ENCODE measurements at places on chromosomes 12 and 14.

DNA sequence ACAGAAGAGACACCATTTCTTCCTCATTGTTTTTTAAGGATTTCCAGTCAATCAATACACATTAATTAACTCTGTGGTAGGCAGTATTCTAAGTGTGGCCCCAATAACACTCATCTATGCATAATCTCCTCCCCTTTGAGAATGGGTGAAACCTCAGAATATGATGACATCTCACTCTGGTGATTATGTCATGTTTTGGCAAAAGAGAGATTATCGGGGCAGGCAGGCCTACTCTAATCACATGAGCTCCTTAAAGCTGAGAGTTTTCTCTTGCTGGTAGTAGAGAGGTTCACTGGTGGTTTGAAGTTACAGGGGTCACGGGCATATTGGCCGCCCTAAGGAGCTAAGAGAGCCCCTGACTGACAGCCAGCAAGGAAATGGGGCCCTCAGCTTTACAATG lies 7.1 kb upstream of the LGMN start:
- no peak for DNase-seq

- no peak for DNase-seq
Measured at GRCh38 chr14:38339696-38340095, 83.8 kb upstream of the CLEC14A start.

DNA sequence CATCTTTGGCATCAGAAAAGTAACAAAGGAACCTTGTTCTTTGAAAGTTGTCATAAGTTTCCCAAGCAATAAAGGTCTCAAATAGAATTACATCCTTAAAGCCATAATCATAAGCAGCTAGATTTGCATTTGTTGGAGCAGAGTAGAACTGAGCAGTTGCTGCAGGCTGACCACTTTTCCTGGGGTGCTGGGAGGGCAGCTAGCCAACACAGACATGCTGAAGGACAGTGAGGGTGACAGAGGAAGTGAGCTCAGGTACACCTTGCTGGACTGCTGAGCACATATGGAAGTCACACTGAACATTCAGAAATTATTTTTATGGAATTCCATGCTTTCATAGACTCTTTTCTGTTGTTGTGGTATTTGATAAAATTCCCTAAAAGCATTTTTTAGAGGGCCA lies 66.2 kb downstream of the MARK3 start:
- no peak for DNase-seq

DNA sequence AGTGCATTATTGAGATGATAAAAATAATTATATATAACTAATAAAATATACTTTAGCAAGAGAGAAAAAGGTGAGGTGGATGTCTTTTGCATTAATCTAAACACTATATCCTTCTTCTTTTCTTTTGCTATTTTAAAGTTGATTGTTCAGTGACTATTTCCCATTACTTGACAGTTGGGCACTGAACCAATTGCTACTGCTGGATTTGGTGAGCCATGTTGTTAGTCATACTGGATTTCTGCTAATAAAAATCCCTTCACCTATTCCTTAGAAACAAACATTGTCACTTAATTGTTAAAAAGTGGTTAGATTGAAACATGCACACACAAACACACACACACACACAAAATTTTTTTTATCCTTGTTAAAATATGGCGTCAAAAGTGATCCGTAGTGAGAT lies 251.6 kb upstream of the ALG10 start:
- DNase-seq, result no peak
